Vagina (tissue), 2 donors: ENCODE measurements at places on chromosomes 1 and 21.

- no peak for DNase-seq
Observed at GRCh38 chr1:108357802-108358201, 92.3 kb upstream of the NBPF6 start.

DNA sequence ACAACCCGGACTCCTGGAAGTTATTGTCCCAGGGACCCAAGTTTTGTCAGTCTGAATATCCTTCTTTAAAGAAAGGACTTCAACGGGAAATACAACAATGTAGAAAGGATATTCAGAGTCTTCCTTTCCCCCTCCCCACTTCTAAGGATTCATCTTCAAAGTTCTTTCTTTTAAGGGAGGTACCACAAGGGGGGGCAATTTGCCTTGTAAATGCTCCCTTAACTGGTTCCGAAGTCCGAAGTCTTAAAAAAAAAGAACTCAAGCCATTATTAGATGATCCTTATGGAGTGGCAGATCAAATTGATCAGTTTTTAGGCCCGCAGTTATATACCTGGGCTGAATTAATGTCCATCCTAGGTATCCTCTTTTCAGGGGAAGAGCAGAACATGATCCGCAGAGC lies 47.0 kb downstream of the SERINC2 start:
- no peak for DNase-seq

- DNase-seq, result no peak
Observed at GRCh38 chr1:240831922-240832321, 220.0 kb upstream of the GREM2 start.

DNA sequence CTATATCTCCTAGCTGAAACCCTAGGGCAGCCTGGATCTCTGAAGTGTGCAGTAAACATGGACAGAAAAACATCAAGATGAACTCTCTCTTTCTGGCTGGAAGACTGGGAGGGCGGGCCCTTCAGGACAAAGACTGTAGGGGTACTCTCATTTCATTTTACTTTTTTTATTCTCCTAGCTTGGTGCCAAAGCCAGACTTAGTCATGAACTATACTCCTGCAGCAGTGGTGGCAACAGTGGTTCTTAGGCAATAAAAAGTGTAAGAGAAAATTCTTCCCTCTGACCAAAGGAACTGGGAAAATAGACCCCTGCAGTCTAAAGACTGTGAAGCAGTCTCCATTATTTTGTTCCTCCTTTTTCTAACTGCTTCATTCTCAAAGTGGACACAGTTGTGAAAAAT lies 213.8 kb upstream of the JUN start:
- DNase-seq, result no peak

DNA sequence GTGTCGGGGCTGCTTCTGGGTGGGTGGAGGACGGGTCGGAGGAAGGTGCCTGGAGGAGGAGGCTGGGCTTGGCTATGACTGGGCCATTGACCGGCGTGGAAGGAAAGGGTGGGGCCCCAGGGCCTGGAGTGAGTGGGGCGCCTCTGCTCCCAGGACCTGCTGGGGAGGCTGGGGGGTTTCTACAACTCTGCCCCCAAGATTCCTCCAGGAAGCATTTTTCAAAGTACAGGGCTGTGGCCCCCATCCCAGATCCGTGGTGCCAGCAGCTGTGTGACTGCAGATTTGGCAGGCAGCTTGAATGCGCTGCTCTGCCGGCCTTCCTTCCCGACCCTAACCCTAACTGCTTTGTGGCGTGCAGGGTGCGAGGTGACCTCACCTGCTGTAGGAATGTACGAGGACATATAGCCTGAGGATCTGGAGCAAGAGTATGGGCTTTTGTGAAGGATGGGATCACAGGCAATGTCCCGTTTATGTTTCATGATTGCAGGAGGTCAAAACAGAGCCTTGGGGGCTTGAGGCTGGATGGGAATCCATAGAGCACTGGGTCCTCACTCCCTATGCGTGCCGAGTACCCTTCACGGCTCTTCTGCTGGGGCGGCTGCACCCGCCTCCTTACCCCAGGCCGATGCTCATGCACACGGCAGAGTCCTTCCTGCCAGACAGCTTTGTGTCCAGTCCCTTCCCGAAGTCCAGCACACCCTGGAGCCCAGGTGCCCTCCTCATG lies 24.7 kb downstream of the TRPM2 start:
- DNase-seq, result no peak

GRCh38 chr1:18666317-18666920 lies 35.8 kb downstream of the PAX7 start:
- DNase-seq, result no peak

DNA sequence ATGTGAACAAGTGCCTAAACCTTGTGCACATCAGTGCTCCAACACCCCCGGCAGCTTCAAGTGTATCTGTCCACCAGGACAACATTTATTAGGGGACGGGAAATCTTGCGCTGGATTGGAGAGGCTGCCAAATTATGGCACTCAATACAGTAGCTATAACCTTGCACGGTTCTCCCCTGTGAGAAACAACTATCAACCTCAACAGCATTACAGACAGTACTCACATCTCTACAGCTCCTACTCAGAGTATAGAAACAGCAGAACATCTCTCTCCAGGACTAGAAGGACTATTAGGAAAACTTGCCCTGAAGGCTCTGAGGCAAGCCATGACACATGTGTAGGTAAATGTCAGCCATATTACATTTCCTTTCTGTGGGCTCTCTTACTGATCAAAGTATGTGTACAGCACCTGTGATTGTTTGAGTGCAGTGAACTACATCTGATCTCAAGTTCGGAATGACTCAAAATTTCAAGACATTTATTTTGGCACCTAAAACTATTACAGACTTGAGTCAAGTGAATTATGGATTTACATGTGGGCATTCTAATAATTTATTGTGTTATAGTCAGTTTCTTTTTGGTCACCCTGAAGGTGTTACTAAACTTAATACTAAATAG lies 196.5 kb downstream of the TPR start:
- DNase-seq, result no peak

DNA sequence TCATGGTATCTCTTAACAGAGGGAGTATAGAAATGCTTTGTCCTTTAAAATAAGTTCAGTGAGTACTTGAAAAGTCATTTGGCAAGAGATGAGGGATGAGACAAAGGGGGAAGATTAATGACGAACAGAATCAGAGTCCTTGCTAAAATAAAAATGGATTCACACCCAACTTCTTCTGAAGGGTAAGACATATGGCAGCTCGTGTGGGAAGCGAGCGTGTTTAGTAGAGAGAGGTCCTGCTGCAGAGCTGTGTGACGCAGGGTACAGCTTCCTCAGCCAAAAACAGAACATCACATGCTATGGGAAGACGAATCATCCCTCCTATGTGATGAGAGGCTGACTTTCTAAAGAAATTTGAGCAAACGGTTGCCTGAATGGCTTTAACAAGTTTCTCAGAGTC lies 158.5 kb upstream of the LMO4 start:
- no peak for DNase-seq

DNA sequence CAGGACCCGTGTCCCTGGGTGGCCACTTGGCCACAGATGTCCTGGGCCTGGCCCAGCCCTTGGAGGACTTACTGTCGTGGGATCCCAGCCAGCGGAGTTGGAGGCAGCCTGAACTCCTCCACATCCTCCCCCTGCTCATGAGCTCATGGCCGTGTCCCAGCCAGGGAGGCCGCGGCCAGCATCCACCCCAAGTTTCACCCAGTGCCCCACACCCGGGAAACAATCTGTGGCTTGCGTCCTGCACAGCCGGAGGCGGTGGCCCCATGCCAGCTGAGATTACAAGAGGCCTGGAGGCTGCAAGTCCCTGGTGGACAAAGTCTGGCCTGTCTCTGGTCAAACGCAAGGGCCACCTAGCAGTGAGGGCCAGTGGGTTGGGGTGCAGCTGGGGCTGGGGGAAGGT lies 27.5 kb upstream of the TMEM52 start:
- DNase-seq, result no peak

DNA sequence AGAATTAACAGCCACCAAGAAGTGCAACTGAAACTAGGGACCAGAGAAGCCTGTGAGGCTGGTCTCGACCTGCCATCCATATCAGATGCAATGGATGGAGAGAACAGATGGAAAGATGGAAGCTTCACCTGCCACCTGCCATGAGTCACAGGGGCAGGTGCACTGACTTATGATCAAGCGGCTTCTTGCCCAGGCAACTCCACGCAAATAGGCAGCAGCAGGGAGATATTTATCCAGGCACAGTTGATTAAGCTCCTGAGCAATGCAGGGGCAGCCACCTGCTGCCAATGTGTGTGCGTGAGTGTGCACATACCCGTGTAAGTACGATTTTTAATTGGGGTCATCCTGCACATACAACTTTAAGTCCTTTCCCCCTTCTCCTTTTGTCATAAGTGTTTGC lies 174.2 kb downstream of the PTPRU start:
- DNase-seq, result no peak

DNA sequence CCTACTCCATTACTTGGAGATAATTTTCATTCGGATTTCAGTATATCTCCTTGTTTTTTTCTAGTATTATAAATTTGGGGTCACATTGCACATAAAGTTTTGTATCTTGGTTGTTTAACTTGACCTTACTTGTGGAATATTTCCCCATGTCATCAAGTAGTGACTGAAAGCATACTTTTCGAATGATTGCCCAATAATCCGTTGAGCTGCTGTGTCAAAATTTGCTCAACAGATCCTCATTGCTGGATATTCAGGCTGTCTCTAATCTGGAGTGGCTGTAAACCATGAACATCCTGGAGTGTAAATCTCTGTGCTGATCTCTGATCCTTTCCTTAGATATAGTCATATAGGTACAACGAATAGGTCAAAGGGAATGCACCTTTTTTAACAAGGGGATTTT lies 4.9 kb downstream of the NIPAL3 start:
- DNase-seq, result no peak

DNA sequence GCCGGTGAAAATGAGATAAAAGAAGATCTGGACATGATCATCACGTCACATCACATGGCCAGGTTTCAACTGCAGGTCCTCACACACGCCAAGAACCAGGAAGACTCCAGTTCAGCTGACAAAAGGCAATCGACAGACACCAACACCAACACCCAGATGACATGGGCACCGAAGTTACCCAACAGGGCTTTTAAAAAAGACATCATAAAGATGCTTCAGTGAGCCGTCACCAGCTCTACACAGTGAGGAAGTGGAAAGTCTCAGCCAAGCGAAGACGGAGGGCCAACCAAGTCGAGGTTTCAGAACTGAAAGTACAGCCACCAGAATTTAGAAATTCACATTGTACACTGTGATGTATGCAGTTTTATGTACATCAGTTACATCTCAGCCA lies 154.3 kb upstream of the COL6A1 start:
- DNase-seq, result no peak

- DNase-seq, result no peak
Observed at GRCh38 chr1:20355101-20355827, 64.6 kb downstream of the VWA5B1 start.

GRCh38 chr1:64304823-64305222 lies 101.4 kb downstream of the UBE2U start:
- no peak for DNase-seq

DNA sequence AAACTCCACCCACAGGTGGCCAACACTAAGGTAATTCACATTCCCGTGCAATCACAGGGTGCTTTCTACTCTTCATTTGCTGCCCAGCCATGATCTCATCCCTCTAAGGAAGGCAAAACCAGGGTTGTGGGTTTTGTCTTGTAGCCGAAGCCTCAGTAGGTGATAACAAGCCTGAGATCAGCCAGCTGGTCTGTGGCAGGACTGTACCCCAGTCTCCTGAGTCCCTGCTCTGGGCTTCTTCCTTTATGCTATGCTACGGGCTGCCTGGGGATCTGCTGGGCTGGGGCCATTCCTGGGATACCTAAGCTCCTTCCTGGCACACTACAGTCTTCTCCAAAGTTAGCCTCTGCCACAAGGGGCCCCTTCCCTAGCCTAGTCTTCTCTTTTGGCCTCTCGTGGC lies 9.8 kb downstream of the PPFIA4 start:
- DNase-seq, result no peak

GRCh38 chr1:233971753-233972152 lies 67.3 kb downstream of the SLC35F3 start:
- no peak for DNase-seq

DNA sequence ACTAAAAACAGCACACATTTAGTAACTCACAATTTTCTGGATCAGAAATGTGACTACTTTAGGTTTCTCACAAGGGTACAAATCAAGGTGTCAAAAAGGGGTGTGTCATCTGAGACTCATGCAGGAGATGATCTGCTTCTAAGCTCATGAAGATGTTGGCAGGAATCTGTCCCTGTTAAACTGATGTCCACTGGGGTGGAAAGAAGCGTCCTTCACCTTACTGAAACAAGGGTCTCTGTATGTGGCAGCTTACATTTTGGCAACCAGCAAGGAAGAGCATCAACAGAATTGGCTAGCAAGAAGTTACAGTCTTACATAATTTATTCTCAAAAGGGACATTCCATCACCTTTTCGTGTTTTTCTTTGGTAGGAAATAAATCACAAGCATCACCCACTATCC lies 1223.8 kb downstream of the AMY1C start:
- no peak for DNase-seq

- no peak for DNase-seq
Observed at GRCh38 chr1:72186733-72187307, 95.5 kb downstream of the NEGR1 start.

GRCh38 chr21:44285138-44285992 lies at the start of gene AIRE:
Gene AIRE, plus strand, starts transcription at chr21:44285876. Its CDS starts 131 bp downstream, at chr21:44286007.
- DNase-seq, result no peak

- DNase-seq, result no peak
Observed at GRCh38 chr1:41700986-41701535, 216.6 kb upstream of the EDN2 start.

- DNase-seq, result no peak
Observed at GRCh38 chr1:52677076-52677806, 20.9 kb downstream of the COA7 start.

DNA sequence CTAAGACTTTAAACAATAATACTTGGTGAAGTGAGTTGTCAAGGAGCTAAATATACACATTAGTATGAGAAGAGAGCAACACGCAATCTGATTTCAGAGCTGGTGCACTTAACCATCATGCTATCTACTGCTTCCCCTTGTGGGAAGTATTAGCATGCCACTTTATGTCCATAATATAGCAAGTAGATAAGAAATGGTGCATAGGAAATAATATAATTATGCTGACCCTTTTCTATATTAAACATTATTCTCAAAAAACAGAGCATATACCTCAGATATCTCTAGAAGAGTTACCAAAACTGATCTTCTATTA lies 63.4 kb downstream of the MAGI3 start:
- DNase-seq, result no peak

DNA sequence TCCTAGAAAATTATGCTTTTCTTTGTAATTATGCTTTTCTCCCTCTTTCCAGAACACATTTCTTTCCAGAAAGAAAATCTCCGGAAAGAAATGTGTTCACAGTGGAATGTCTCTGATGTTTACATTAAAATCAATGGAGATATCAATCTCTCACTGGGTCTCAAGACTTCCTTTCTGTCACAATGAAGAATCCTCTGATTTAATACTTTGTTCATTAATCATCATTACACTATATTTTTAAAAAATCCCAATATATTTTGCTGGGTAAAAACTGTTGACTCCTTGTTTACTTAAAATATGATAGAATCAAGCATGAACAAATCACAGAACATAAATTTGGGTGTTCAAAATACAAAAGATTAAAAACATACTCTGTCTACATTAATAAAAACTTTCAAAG lies 26.3 kb upstream of the TGFBR3 start:
- no peak for DNase-seq
